Left forelimb (tissue), 1 donor: ENCODE measurements at places on chromosomes 11 and 22.

GRCh38 chr11:62120001-62120400 lies 3.8 kb upstream of the INCENP start:
- DNase-seq = no peak

- no peak for DNase-seq
These were observed 69.7 kb downstream of the SLC17A6 start for GRCh38 chr11:22407921-22408320.

DNA sequence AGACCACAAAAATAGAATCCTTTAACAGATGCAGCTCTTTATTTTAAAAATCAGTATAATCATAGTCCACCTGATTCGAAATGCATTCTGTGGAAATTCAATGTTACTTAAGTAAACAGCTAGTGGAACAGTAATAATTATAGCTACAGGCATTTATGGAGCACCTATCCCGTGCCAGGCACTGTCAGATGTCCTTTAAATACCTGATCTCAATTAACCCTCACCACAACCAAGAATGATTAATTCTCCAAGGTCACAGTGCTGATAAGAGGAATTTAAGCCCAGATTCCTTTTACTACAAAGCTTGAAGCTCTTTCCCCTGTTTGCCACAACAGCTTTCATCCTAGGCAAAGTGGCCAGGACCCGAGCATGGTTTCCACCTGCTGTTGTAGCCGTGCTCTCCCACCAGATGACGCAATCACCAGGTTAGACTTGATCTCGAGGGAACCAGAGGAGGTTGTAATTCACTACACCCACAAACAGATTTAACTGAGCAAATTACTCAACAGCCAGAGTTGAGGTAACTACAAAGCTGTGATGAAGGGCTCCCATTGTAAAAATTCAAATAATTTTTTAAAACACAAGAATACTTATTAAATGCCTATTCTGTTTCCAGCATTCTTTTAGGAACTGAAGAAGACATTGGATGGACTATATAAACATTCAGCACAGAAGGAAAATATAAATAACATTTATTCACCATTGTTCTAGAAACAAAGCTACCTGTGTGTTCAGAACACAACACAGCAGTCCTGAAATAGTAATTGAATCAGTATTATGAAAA lies 10.3 kb downstream of the PRDM10 start:
- no peak for DNase-seq

- DNase-seq = no peak
These were observed 173.3 kb downstream of the PGR start for GRCh38 chr11:100956351-100956750.

GRCh38 chr11:197741-198235 lies 4.9 kb downstream of the SCGB1C1 start:
- no peak for DNase-seq

- DNase-seq = no peak
These were observed 33.0 kb downstream of the PPP6R2 start for GRCh38 chr22:50376085-50376651.

GRCh38 chr11:11243209-11243589 lies 109.9 kb downstream of the CSNK2A3 start:
- no peak for DNase-seq

DNA sequence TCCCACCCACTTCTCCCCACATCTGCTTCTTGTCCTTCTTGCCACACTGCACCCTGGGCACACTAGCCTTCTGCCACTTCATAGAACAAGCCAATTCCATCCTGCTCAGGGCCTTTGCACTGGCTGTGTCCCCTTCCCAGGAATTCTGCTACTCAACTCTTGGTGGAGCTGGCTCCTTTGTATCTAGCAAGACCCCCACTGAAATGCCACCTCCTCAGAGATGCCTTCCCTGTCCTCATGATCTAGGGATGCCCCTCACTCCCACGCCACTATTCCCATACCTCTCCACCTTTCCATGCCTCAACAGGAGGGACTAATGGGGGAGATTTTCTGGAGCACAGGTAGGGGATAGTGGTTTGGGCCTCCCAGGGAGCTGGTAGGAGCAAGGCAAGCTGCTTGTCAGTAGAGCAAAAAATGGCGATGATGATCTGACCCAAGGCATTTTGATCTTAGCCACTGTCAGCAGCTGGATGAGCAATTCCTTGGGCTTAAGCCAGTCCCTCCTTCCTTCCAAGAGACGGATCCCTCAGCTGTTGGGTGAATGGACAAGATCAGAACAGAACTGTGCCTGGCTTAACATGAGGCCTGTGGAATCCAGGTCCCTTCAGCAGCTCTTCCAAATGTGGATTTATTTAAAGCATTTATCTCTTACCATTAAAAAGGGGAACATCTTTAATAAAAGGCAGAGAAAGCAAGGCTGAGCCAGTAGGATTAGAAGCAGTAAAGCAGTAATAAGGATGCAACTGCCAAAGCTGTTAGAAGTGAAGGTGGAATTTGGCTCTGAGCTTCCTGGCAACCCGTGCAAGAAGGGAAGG lies 4.0 kb upstream of the PRDM11 start:
- DNase-seq = peak; percentile 64

DNA sequence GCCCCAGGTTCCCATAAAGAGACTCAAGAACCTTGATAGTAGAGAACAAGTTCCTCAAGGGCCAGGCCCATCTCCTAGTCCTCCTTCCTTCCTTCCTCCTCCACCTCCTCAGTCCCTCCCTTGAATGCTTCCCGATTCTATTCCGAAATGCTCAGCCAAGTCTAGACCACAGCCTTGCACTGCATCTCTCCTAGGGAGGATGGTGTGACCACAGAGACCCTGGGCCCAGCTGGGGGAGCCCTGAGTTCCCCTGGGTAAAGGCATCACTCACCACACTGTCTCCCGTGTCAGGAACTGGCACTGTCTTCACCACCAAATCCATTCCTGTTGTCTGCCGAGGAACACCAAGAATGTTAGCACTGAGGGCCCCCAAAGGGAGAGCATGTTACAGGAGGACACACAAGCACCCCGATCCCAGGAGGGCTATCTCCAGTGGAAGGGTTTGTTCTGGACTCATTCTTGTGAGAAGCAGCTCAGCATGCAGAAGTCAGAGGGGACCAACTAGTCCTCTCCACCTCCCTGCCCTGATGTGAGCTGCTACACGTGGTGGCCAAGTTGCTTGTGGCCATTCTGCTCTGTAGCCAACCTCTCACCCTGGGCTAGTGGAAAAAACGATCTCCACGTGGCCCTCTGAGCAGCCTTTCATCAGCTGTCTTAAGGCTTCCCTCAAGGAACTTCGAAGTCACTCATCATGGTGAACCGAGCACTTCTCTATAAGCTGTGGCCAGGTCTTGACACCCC lies 8.7 kb downstream of the IFT27 start:
- peak; percentile 20 for DNase-seq

GRCh38 chr11:105033781-105034180 lies 1.2 kb downstream of the CASP1 start:
- no peak for DNase-seq

DNA sequence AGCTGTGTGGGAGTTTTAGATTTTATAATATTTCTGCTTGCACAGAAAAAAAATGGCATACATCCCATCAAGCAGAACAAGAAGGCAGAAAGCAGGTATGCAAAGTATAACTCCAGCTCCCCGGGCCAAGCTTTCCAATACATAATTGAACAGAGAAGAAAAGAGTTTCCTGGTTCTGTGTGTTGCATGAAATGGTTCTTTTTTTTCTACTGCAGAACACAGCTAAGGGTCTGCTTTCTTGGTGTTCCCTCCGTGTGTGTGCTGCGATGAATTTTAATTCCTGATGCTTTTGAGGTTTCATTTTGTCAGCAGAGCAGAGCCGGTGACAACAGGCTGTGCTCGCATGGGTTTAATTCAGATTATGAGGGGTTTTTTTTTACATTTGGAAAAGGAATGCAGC lies 70.7 kb upstream of the TTC12 start:
- DNase-seq = no peak

DNA sequence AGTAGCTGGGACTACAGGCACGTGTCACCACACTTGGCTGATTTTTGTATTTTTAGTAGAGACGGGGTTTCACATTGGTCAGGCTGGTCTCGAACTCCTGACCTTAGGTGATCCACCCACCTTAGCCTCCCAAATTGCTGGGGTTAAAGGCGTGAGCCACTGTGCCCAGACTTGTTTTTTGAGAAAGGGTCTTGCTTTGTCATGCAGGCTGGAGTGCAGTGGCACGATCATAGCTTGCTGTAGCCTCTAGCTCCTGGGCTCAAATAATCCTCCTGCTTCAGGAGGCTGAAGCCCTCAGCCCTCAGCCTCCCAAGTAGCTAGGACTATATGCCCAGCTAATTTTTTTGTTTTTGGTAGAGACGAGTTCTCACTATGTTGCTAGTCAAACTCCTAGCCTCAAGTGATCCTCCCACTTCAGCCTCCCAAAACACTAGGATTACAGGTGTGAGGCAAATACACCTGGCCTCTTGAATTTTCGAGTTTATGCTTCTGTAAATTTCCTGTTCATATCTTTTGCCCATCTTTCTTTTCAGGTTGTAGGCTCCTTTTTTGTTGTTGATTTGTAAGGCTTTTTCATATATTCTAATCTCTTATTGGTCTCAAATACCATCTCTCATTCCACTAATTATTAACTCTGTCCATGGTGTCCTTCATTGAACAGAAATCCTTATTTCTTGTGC lies 3.4 kb upstream of the RBM4B start:
- no peak for DNase-seq

GRCh38 chr22:42347281-42347824 lies 76.9 kb upstream of the TCF20 start:
- DNase-seq = no peak

GRCh38 chr11:99418927-99419720 lies 398.4 kb downstream of the CNTN5 start:
- no peak for DNase-seq

GRCh38 chr11:44524751-44525201 lies 40.7 kb upstream of the CD82 start:
- no peak for DNase-seq

- DNase-seq = no peak
These were observed 24.5 kb upstream of the RAG2 start for GRCh38 chr11:36622431-36623136.

- peak; percentile 87 for DNase-seq
These were observed 62.8 kb upstream of the PRR5 start for GRCh38 chr22:44638971-44639760.
